ENCODE measurements at places on chromosomes 12 and 14.

GRCh38 chr12:105072888-105073488 lies 11.3 kb downstream of the ALDH1L2 start:
- DNase-seq, result no peak

- no peak for DNase-seq
These were observed 851 bp downstream of the YLPM1 start for GRCh38 chr14:74763803-74764531.

DNA sequence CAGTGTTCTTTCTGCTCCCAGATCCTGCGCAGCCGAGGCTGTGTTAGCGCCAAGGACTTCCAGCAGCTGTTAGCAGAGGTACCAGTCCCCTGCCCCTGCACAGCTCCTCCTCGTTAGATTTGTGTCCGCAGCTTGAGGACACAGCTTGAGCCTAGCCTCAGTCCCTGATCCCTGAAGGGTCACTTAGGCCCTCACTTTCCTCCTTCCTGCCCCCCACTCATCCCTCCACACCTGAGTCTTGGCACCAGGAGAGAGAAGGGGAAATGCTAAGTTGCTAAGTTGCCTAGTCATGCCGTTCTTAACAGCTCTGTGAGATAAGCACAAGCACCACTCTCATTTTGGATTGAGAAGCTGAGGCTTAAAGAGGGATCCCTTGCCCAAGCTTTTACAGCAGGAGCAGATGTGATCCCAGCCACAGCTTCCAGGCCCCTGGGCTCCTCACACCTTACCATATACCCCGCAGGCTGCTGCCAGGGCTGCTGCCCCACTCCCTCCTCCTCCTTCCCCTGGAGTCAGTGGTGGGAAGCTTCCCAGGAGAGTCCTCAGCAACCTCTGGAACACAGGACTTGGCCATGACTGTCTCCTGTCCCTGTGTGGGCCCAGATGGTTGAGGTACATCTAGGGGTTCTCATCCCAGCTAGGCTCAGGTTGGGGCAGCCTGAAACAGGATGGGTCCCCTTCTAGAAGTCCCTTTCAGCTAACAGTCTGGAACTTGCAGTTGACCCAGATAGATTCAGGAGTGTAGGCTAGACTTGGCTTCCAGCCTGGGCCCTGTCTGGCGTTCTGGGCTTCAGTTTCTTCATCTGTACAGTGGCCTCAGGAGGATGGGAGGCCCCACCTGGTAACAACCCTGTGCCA lies 975 bp downstream of the OGFOD2 start:
- DNase-seq, result no peak

- no peak for DNase-seq
These were observed 192.8 kb upstream of the KRR1 start for GRCh38 chr12:75704208-75704607.

DNA sequence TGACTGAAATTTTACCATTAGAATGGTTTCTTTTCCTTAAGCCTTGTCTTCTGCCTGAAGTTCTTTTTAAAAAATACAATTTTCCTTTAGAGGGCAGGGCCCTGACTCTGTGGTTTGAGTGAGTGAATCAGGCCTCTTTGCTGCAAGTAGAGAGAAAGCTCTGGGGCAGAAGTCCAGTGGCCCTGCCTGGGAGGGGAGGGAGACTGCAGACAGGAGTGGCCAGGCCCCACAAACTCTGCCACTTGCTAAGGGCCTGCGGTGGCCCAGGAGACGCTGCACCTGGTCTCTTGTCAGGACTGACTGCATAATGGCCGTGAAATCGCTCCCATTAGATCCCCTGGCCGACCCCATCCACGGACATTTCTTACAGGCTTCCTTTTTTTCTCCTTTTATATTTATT lies 25.5 kb downstream of the TSPAN11 start:
- DNase-seq, result no peak

- no peak for DNase-seq
These were observed 59.2 kb upstream of the ZDHHC17 start for GRCh38 chr12:76704693-76705092.

GRCh38 chr12:6178981-6179761 lies 21.0 kb upstream of the CD9 start:
- DNase-seq, result no peak

GRCh38 chr14:65849091-65849490 lies 436.6 kb downstream of the FUT8 start:
- no peak for DNase-seq

DNA sequence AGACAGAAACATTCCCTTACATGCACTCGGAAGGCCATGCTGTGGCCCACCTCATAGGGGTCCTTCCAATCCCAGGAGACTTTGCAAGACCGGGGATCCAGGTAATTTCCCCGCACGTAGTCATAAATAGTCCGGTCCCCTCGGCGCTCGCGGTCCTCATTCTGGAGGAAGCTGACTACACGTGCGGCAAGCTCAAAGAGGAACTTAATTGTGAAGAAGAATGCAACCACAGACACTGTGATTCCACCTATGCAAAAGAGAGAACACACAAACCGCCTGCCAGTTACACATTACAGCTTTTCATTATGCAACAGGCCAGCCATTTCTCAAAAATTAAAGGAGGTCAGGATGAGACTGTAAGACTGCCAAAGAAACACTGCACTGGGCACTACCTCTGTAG lies 28.4 kb downstream of the AREL1 start:
- no peak for DNase-seq

GRCh38 chr12:29655861-29656260 lies 127.9 kb downstream of the TMTC1 start:
- no peak for DNase-seq

DNA sequence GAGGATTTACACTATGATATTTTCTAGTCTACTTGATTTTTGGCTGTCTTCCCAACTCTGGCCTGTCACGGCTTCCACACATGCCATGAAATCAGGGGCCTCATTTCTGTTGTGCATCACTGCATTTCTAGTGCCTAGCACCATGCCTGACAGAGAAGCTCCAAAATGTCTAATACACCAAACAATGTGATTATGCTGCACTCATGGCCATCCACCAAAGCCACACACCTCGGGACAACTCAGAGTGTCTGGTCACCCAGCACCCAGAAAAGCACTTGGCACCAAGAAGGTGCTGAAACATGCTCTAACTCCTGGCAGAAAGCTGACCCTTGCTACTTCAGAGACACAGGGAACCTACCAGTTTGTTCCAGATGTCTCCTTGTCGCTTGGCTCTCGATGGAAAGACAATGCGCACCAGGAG lies 11.3 kb downstream of the GCN1 start:
- DNase-seq, result no peak

DNA sequence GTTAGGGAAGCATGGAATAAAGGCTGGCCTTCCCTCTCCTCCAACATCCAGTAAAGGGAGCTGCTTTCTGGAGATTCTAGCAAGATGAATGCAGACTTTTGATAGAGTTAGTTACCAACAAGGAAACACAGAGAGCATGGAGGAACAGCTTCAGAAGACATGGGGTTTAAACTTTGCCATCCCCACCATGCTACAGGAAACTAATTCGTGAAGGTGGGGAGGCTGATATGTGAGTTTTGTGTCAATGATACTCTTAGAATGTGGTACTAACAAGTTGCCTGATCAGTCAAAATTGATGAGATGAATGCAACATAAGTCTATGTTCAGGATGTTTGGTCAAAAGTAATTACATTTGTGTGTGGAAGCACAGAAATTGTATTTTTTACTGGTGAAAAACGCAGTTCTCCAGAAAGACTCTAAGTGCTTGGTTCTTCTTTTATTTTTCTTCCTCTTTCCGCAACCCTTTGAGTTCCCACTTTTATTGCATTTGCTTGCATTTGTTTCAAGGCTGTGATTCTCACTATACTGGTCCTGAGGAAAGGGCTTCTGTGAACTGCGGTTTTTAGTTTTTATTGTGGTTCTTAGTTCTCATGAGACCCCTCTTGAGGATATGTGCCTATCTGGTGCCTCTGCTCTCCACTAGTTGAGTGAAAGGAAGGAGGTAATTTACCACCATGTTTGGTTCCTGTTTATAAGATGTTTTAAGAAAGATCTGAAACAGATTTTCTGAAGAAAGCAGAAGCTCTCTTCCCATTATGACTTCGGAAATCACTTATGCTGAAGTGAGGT lies at the start of gene CLEC4A:
Gene CLEC4A, plus strand, starts transcription at position 494 of the 789 bp plus-strand sequence. Its CDS starts 262 bp downstream, at position 756.
- DNase-seq, result peak; percentile 49

DNA sequence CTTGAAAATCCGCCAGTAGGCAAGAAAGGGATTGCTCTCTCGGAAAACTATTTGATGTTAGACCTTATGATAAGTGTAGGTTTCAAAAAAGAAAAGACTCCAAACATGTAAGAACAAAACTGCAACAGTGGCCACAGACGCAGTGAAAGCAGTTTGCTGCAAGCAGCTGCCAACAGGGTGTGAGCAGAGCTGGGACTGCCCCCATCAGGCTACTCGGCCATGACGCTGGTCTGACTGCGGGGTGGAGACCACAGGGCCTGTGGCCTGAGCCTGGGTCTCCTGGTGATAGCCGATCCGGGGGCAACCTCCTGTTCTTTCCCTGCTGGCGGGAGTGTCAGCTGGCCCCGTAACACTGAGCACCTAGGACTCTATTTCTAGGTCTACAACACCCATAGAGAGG lies 63.2 kb downstream of the AMN start:
- no peak for DNase-seq

GRCh38 chr14:24979725-24980239 lies 70.2 kb downstream of the STXBP6 start:
- no peak for DNase-seq

- no peak for DNase-seq
These were observed 39.6 kb downstream of the LARP4 start for GRCh38 chr12:50440288-50440687.

DNA sequence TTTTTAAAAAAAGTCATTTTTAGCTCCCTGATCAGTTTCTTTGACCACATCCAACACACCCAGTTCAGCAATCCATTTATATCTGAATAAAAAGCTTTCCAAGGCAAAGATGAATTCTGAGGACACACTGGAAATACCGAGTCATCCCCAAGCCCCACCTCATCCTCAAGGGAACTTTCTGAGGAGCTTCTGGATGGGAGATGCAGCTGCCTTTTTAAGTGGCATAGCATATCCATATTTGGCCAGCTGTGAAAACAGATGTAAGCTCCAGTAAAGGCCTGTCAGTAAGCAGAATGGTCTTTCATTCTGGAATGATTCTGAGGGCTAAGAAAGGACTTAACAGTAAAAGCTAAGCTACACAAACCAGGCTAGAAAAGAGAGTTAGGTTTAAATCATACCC lies 18.4 kb downstream of the ZFYVE1 start:
- no peak for DNase-seq

DNA sequence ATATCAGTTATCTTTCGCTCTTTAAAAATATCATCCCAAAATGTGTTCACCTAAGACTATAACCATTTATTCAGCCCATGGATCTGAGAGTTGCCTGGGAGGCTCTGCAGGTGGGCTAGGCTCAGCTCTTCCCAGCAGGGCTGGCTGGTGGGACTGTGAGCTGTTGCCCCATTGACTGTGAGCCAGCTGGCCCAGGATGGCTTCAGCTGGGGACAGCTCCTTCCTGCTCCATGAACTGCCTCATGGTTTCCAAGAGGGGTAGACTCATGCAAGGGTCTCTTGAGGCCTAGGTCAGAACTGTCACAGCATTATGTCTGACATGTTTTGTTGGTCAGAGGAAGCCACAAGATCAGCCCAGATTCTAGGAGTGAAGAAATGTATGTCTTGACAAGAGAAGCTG lies 114.1 kb upstream of the E2F7 start:
- no peak for DNase-seq

DNA sequence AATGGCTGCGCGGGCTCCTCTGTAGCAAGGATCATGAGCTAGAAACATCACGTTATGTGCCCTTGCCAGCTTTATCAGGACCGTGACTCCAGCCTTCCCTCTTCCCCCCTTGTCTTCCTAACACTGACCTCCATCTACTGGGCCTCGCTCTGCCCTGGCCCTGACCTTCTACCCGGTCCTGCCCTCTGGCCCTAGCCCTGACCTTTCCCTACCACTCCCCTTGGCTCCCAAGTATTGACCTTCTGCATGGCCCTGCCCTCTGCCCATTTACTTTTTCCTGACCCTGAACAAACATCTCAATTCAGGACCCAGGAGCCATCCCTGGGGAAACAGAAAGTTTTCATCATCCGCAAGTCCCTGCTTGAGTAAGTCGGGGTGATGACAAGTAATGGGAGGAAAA lies 2.0 kb downstream of the SOAT2 start:
- no peak for DNase-seq

DNA sequence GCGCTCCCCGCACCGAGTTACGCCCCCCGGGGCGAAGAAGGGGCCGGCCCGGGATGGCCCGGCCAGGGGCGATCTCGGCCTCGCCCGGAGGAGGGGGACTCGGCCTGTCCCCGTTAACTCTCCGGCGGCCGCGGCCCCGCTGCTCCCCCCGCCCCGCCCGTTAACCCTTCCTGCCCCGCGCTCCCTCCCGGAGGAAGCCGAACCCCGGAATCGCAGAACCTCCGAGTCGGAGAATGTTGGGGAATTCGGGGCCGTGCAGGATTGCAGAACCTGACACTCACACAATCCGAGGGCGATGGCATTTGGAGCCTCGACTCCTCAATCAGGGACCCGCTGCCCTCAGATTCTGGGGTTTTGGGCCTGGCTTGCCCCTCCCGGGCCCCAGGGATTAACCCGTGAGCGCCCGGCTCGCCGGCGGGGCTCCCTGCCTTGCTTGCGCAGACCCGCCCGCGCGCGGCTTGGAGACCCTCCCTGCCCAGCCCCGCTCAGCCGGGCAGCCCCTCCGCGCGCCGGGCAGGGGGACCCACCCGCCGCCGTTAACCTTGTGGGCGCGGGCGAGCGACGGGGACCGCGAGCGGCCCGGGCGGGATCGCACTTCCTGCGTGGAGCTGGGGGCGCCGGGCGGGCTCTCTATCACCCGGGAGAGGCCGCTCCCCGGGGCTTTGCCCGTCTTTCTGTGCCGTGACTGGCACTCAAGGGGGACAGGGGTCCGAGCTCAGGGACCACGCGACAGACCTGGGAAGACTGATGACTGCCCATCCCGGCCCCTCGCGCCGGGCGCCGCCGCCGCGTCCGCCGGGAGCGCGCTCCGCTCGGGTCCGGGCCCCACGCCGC lies 18.8 kb downstream of the BEGAIN start:
- no peak for DNase-seq

GRCh38 chr12:23722655-23723054 lies 226.8 kb downstream of the SOX5 start:
- DNase-seq, result no peak

GRCh38 chr12:77667101-77667500 lies 163.6 kb upstream of the NAV3 start:
- DNase-seq, result no peak

DNA sequence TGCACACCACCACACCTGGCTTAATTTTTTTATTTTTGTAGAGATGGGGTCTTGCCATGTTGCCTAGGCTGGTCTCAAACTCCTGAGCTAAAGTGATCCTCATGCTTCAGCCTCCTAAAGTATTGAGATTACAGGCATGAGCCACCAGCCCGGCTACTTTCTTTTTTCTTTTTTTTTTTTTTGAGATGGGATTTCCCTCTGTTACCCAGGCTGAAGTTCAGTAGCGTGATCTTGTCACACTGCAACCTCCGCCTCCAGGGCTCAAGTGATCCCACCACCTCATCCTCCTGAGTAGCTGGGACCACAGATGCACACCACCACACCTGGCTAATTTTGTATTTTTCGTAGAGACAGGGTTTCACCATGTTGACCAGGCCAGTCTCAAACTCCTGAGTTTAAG lies 51.1 kb downstream of the LIMA1 start:
- no peak for DNase-seq

GRCh38 chr12:76014007-76014406 lies 17.6 kb downstream of the PHLDA1 start:
- no peak for DNase-seq

- DNase-seq, result no peak
These were observed 34.6 kb upstream of the ANKRD9 start for GRCh38 chr14:102544046-102544746.

- DNase-seq, result no peak
These were observed 50.4 kb downstream of the CHGA start for GRCh38 chr14:92973261-92973797.

All from GDM1 (cell line).